CD4-positive, alpha-beta T cell treated with Interleukin-1 beta for 1 hour (primary cell): ENCODE measurements at places on chromosomes 16 and 17.

DNA sequence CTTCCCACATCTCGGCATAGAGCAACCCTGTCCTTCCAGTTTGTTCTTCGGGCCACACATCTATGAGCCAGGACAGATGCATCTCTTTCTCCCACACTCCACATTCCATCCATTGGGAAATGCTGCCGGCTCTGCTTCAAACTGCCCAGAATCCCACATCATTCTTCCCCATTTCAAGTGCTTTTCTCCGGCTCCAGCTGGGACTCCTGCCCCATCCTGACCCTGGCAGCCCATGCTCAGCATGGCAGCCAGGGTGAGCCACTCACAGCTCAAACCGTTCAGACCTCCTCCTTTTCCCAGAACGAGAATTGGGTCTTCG is 132.8 kb upstream of the SDK2 start:
- DNase-seq = no peak

DNA sequence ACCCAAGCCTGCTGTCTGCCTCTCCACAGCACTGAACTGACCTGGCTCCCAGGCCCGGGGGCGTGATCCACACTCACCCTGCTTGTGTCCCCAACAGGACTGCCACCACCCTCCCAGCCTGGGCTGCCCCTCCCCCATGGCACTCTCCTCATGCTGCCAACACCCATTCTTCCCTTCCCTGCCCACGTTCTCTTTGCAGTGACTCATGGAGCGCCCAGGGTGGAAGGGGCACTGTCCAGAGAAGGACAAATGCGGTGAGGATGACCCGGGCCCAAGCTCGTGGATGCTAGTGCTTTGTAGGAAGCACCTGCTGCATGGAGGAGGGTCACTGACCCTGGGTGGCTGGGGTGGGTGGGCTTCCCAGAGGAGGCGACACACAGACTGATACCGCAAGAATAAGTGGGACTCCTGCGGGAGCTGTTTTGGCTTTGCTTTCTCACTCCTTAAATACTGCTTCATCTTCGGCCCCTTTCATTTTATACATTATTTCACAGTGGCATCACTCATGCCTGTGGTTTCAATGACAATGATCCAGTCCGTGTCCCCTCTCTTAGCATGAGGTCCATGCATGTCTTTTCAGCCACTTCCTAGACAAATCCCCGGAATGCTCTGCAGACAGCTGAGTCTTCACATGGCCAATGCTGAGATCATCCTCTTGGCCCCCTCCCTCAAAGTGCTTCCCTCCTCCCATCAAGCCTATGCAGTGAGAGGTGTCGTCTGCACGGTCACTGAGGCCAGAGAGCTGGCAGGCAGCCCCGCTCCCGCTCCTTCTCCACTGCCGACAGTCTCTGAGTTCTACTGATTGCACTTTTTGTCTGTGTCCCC is 17.6 kb downstream of the CDK5R1 start:
- peak; percentile 15 for DNase-seq

DNA sequence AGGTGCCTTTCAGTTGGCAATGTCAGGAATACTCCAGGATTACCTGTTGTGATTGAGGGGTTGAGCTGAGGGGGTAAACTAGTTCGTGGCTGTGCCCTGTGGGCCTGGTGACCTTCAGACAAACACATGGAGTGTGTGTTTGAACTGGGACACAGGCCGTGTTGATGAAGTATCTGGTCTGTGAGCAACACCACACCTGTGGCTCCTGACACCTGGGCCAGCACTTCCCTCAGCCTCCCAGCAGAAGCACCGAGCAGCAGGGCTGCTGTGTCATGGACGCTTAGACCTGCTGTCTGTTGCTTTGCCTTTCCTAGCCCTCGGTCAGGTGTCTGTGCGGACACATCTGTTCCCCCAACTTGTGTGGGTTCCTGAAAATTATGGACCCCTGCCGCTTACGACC is 82.9 kb downstream of the KSR1 start:
- no peak for DNase-seq

DNA sequence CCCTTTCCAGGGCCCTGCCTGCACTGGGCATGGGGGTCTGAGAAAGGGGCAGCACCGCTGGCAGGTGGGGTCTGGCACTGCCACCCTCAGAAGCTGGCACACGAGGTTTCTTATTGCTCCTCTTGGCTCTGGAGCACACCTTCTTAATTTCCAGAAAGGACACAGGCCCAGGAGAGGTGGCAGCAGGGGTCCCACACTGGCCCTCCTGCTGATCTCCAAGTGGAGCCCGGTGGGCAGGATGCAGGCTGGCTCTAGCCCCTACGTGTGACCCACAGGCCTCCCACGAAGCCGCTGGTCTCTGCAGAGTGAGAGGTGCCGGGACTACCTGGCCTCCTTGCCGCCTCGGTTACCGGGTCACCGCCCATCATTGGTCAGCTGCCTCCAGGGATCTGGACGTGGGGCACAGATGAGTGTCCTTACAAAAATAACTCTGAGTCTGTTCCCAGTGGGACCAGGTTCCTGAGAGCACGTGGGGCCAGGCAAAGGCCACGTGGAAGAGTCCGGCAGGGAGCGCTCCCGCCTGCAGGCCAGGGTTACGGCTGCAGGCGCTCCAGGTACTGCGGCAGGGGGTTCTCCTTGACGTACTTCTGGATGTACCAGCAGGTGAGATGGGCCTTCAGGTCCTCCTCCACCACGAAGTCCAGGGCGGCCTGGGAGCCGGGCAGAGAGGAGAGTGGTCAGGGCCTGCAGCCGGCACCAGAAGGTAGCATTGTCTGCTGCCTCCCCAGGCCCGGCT is 10.3 kb downstream of the NATD1 start:
- DNase-seq = no peak

- no peak for DNase-seq
Measured at GRCh38 chr17:15290605-15291004, 25.5 kb upstream of the PMP22 start.
